ENCODE measurements at places on chromosomes 5 and 9. TPM values are rescaled to one million over a fixed set of nuclear protein-coding genes. Genes with fewer than 3 reads are reported as not detected.

GRCh38 chr9:99349870-99350269 is 127.8 kb downstream of the SEC61B start:
- H3K4me1 ChIP-seq, result no peaks in the 10 kb centered on the region
- no peaks in the 10 kb centered on the region for H3K27me3 ChIP-seq
- H3K4me3 ChIP-seq, result no peak overlapping the region
- no peaks in the 10 kb centered on the region for H3K36me3 ChIP-seq

Gene PURA
- 11.8 TPM for total RNA-seq

- H3K4me1 ChIP-seq, result no peaks in the 10 kb centered on the region
- no peak for DNase-seq
- H3K27ac ChIP-seq, result no peak overlapping the region
These were observed 94.2 kb downstream of the ADAMTS19 start for GRCh38 chr5:129554134-129554904.

- no peak overlapping the region for H3K27ac ChIP-seq
- H3K36me3 ChIP-seq, result no peaks in the 10 kb centered on the region
- no peak overlapping the region for H3K4me3 ChIP-seq
- H3K4me1 ChIP-seq, result no peaks in the 10 kb centered on the region
These were observed 311.3 kb downstream of the SPATA31D1 start for GRCh38 chr9:82299870-82300269.

Gene GGTA1
- total RNA-seq, result 0.13 TPM

Data from GM12878 (cell line).